ENCODE measurements at places on chromosomes 1 and 21.

- DNase-seq, result no peak
Measured at GRCh38 chr1:41272601-41273000, 30.5 kb upstream of the SCMH1 start.

DNA sequence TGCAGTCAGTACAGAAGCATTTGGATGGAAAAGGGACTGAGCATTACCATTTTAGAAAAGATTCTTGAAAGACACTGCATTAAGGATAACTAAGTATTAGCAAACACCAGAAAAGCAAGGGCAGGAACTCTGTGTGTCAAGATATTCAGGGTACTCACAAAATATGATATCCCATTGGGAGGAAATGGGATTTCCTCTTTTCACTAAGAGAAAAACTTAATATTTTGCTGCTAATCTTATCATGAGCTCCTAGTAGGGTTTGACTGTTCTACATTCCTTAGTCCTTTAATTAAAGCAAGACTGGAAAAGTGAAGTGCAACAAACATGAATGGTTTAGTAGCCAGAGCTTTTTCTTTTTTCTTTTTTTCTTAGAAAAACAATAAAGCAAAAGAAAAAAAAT is 305.9 kb upstream of the ADGRL4 start:
- DNase-seq, result no peak

- no peak for DNase-seq
Measured at GRCh38 chr1:86648255-86648654, 56.1 kb upstream of the SH3GLB1 start.

DNA sequence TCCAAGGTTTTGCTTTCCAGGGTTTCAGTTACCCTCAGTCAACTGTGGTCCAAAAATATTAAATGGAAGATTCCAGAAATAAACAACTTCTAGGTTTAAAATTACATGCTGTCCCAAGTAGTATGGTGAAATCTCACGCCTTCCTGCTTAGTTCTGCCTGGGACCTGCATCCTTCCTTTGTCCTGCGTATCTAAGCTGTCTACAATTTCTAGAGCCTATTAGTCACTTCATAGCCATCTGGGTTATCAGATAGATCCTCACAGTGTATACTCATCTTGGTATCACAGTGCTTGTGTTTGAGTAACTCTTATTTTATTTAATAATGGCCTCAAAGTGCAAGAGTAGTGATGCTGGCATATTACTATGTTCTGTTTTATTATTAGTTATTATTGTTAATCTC is 157.7 kb downstream of the ROR1 start:
- no peak for DNase-seq

- DNase-seq, result no peak
Measured at GRCh38 chr1:169697755-169698154, 13.7 kb downstream of the SELL start.

GRCh38 chr1:39017266-39017665 is 8.9 kb upstream of the NDUFS5 start:
- no peak for DNase-seq

DNA sequence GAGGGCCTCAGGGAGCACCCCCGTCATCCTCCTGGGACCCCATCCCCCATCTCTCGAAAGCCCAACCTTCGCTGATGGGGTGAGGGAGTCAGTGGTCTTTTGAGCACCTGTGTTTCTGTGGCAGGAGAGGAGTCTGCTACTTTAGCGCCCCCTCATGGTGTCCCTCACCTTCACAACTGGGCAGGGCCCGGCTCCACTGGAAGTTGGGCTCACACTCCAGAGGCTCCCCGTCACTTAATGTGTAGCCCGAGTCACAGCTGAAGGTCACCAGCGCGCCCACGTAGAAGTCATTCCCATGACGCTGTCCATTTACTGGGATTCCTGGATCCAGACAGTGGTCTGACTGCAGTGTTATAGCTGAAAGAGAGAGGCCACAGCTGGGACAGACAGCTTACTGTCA is 139.5 kb upstream of the HMGB4 start:
- no peak for DNase-seq

- DNase-seq, result no peak
Measured at GRCh38 chr1:234533034-234533891, 54.3 kb upstream of the TARBP1 start.

- no peak for DNase-seq
Measured at GRCh38 chr1:218867941-218868626, 305.6 kb upstream of the LYPLAL1 start.

DNA sequence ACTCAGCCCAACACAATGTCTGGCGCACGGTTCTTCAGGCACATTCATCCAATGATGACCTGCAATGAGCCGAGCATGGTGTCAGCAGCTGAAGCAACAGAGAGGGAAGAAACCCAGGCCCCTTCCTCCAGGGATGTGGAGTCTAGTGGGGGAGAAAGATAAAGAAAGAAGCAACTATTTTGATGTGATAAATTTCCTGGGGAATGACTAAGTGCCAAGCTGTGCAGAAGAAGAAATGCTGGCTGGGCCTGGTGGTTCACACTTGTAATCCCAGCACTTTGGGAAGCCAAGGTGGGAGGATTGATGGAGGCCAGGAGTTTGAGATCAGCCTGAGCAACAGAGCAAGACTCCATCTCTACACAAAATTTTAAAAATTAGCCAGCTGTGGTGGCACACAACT is 561.8 kb downstream of the KIF26B start:
- DNase-seq, result no peak

- DNase-seq, result no peak
Measured at GRCh38 chr1:62573675-62574074, 23.6 kb upstream of the ANGPTL3 start.

DNA sequence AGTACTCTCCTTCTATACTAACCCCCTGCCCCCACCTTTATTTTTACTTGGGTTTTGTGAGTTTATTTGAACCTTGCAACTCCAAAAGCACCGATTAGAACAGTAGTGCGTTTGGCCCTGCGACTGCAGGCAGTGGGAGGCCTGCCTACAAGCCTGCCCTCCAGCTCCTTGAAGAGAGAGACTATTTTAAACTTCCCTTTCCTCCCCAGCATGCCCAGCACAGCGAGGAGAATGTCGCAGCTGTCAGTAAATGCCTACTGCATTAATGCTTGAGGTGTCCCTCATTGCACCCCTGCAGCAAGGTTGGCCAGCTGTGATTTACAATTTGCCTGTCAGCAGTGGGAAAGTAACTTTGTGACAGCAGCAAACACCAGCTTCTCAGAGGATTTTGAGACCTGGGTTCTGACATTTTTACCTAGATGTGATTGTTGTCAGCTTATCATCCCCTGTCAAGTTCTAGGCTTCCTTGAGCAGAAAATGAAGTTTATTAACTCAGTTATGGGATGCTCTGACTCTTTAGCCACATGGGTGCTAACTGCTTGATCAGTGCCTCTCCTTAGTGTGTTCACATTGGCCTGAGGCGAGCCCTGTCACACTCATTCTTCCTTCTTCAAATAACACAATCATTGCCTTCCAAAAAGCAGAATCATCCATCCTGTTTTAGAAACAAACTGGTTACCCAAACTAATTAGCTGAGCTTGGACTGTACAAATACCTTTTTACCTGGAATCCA is 170.6 kb downstream of the PDE4B start:
- DNase-seq, result no peak

GRCh38 chr1:85314726-85315125 is 38.3 kb upstream of the BCL10 start:
- no peak for DNase-seq

- no peak for DNase-seq
Measured at GRCh38 chr1:227738820-227739219, 3.6 kb downstream of the SNAP47 start.

GRCh38 chr1:41355356-41355755 is 5.9 kb upstream of the FOXO6 start:
- no peak for DNase-seq

DNA sequence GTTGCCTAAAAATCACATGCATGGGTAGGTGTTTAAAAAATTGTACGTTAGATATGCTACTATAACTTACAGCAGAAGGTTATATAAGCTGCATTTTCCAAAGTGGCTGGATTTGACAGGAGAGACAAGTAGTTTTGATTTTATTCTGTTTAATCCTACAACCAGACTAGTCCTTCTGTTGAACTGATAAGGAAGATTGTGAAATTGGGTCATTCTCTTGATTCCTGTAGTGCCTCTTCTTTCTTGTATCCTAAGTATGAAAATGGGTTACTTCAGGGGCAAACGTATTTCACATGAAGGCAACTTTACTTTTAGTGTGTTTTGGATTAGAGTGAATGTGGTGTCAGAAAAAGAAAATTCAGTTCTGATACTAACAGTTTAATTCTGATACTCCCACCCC is 19.0 kb downstream of the CDC42 start:
- no peak for DNase-seq

DNA sequence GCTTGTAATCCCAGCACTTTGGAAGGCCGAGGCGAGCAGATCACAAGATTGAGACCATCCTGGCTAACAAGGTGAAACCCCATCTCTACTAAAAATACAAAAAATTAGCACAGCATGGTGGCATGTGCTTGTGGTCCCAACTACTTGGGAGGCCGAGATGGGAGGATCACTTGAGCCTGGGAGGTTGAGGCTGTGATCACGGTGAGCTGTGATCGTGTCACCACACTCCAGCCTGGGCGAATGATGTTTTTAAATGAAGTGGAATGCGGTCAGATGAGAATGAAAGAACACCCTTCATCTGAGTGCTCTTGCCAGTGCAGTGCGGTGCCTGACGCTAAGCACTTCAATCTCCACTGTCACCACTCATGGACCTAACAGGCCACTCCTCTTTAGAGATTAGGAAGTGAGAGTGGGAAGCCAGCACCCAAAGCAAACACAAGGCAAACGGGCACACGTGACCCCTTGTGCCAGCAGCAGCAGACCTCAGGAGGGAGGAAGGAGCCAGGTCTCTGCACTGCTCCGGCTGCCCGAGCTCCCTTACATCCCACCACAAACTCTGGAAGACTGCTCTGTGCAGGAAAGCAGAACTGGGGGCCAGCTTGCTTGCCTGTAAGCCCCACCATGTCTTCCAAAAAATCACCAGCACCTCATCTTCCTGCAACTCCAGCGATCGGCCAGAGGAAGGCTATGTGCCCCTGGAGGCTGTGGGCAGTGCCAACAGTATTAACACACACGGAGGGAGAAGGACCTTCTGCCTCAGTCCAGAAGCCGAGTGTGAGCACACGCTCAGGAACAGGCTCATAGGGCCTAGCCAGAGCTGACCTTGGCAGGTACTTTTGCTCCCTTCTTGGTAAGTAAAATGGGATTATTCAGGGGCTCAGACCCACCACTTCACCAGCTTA is 9.7 kb downstream of the CTNNBIP1 start:
- DNase-seq, result no peak

GRCh38 chr1:177953549-177953948 is 16.3 kb downstream of the SEC16B start:
- no peak for DNase-seq

DNA sequence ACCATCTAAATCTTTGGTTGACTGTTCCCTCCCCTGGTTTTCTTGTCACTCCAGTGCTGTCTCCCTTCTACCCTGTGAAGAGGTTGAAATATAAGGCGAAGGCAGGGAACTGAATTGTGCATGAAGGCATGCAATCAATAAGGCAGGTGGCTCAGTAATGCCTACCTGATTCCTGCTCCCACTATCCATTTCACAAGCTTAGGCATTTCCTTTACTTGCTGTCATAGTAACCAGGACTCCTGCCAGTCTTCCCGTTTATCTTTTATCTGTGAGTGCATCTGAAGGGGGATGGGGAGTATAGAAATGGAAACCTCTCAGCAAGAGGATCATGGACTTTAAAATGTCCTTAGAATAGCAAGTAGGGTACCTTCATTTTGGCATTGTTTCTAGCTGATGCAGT is 40.5 kb downstream of the MRPS6 start:
- no peak for DNase-seq

DNA sequence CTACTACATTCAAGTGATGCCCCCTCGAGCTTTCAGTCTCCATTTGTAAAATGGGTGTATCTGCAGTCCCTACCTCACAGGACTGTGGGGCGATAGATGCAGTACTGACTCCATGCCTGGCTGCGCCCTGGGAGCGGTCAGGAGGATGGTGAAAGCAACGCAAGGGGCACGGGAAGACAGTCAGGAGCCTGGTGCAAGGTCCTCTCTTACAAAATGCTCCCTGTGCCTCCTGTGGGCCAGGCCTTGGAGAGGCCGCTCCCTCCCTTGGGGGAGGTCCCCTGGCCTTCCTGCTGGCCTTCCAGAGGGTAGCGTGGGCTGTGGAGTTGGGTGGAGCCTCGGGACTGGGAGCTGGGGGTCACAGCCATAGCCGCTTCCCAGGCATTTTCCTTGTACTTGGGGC is 21.6 kb downstream of the FAM151A start:
- DNase-seq, result no peak

DNA sequence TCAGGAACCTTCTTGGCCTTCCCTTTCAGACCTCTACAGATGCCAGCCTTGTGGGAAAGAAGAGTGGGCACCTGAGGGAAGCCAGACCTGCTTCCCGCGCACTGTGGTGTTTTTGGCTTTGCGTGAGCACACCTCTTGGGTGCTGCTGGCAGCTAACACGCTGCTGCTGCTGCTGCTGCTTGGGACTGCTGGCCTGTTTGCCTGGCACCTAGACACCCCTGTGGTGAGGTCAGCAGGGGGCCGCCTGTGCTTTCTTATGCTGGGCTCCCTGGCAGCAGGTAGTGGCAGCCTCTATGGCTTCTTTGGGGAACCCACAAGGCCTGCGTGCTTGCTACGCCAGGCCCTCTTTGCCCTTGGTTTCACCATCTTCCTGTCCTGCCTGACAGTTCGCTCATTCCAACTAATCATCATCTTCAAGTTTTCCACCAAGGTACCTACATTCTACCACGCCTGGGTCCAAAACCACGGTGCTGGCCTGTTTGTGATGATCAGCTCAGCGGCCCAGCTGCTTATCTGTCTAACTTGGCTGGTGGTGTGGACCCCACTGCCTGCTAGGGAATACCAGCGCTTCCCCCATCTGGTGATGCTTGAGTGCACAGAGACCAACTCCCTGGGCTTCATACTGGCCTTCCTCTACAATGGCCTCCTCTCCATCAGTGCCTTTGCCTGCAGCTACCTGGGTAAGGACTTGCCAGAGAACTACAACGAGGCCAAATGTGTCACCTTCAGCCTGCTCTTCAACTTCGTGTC is 995 bp upstream of the ZBTB48 start:
- DNase-seq, result no peak

DNA sequence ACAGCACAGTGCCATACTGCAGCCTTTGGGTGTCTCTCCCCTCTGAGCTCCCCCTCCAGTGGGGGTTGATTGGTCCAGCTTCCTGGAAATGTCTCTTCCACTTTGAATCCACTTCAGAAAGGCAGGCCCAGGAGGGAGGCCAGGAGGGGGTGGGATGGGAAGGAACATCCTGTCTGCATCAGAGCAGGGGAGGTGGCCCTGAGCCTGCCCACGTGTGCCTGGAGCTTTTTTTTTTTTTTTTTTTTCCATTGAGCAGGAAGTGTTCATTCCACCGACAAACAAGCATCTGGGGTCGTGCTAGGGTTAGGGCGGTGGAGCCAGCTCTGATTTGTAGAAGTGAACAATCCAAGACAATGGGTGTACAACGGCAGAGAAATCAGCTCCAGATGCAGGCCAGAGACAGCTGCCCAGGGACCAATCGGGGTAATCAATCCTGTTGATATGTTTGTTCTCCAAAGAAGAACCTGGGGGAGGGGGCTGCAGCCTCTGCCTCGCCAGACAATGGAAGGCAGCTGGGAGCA is 93.3 kb downstream of the SSBP3 start:
- no peak for DNase-seq

All from frontal cortex (tissue), 4 donors.